ENCODE measurements at places on chromosomes 11 and 22.

- DNase-seq, result no peak
Measured at GRCh38 chr11:112318661-112319060, 58.0 kb upstream of the PLET1 start.

- peak; percentile 16 for DNase-seq
Measured at GRCh38 chr11:117230999-117231841, 653 bp downstream of the PCSK7 start.

- no peak for DNase-seq
Measured at GRCh38 chr22:39437791-39438704, 18.8 kb upstream of the MGAT3 start.

- DNase-seq, result no peak
Measured at GRCh38 chr11:6397636-6398035, 7.4 kb downstream of the SMPD1 start.

GRCh38 chr11:19827399-19828135 lies 114.9 kb downstream of the NAV2 start:
- DNase-seq, result no peak

DNA sequence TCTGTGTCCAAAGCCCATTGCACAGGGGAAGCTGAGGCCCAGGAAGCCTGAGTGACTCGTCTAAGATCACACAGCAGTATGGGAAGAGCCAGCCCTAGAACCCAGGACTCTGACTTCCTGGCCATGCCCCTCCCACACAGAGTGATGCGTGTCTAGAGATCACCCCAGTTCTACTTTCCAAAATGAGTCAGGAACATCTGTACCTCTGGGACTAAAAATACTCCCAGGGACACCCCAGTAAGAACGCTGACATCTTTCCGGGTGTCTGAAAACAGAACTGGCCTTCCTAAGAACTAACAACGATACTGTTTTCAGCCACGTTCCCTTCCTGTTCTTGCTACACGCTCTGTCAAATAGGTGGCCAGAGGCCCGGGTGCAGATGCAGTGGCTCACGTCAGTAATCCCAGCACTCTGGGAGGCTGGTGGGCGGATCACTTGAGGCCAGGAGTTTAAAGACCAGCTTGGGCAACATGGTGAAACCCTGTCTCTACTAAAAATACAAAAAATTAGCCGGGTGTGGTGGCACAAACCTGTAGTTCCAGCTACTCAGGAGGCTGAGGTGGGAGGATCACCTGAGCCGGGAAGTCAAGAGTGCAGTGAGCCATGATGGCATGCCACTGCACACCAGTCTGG lies 21.7 kb upstream of the PDGFB start:
- DNase-seq, result no peak

GRCh38 chr11:2159536-2160413 lies 1.2 kb downstream of the INS start:
- DNase-seq, result no peak

DNA sequence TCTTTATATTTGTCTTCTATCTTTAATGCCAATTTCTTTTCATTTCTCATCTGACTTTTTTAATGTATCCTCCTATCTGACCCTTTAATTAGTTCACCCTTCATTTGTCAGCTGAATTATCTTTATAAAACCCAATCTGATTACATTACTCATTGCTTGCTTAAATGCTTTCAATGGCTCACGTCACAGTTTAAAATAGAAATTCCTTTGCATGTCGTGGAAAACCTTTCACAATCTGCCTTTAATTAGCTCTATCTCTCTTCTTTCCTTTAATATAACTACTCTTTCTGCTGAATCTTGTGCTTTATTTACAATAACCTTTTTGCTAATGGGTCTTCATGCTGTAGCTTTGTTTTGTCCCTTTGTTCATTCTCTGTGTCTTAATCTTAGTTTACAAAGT lies 125.7 kb downstream of the DYNC2H1 start:
- DNase-seq, result no peak

DNA sequence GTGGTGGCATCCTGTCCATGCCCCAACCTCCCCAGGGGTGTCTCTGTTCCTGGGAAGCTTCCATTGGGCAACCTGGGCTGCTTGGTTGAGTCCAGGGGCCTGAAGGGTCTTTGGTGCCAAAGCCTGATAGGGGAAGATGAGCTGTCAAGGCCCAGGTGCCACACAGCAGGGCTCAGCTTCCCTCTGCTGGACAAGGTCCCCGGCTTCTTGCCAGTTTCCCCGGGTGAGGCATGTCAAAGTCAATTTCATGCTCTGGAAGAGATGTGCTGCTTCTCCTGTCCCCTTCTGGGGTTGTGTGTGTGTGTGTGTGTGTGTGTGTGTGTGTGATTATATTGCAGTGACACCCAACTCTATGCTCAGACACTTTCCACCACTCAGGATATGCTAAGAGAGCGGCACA lies 26.9 kb downstream of the TP53I11 start:
- DNase-seq, result no peak

DNA sequence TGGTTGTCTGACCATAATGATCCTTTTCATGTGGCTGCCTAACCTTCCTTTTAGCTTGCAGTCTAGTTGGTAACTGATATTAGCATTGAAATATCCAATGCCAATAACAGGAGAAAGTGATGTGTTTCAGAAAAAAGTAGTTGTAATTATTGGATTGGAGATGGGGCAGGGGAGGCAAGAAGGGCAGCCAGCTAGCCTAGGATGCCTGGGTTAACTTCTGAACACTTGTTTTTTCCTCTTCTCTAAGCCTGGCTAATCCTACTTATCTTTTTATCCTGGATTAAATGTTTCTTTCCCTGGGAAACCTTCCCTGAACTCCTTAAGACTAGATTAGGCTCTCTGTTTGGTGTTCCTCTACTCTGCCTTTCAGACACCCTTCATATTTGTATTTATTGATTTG lies 380.2 kb downstream of the TMEM135 start:
- DNase-seq, result no peak

DNA sequence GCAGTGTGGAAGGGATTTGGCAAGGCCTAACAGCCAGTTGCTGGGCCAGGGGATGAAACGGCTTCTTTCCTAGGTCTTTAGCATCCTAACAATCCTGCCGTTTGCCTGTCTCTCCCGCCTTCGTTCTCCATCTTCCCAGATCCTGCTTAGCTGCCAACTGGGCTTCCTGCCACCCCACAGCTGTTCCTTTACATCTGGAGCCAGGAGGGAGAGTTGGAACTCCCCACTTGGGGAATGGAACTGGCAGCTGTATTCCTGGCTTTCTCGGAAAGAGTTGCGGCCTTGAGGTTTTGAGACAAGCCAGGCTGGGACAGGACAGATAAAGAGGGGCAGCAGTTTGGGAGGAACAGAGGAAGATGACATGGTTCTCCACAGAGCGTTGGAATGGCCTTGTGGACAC lies 59.6 kb downstream of the ST3GAL4 start:
- DNase-seq, result no peak

- no peak for DNase-seq
Measured at GRCh38 chr22:22157348-22157725, 87.2 kb upstream of the VPREB1 start.

DNA sequence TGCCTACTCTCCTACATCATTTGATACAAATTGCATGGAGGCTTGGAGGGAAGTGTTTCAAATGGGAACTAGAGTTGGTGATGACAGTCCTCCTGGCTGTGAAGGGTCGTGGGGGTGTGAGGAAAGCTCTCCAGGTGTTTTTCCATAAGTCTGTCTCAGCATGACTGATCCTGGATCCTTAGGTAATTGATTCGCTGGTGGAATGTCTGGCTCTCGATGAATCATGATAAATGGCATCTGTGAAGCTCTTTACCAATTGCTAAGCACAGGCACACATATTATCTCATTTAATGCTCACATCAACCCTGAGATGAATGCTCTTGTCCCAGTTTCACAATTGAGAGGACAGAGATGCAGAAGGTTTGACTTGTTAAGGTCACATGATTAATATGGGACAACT lies 107.5 kb downstream of the PKNOX2 start:
- DNase-seq, result no peak

DNA sequence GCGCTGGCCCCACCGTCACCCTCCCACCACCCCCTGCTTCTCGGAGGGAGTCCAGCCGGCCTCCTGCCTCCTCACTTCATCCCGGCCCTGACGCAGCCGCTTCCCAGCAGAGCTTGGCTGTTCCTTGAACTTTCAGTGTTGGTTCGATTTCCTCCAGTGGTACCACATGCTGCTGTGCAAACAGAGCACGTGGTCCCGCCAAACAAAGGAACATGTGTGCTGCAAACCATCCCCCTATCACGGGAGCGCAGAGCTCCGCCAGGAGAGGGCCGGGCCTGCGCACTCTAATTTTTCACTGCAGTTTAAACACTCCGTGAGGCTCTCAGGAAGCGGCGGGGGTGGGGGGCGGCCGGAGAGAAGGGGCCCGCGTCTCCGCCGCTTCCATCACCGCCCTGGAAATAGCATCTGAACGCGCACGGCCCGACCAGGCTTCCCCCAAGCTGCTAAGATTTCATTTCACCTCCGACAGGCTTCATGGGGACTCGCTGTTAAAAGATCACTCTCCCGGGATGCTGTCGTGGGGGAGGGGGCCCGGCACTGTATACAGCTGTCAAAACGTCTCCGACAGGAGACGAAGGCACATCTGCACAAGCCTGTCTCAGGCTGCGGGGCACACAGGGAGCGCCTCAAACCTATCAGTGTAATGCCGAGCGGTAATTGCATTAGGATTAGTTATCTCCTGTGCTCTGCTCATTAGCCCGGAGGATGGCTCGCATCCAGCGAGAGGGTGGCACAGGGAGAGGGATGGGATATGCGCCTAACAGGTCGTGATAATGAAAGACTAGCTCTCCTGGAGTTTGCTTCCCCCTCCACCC lies 269.9 kb upstream of the SORL1-AS1 start:
- no peak for DNase-seq

- DNase-seq, result no peak
Measured at GRCh38 chr11:69409812-69410645, 71.4 kb upstream of the LINC01488 start.

DNA sequence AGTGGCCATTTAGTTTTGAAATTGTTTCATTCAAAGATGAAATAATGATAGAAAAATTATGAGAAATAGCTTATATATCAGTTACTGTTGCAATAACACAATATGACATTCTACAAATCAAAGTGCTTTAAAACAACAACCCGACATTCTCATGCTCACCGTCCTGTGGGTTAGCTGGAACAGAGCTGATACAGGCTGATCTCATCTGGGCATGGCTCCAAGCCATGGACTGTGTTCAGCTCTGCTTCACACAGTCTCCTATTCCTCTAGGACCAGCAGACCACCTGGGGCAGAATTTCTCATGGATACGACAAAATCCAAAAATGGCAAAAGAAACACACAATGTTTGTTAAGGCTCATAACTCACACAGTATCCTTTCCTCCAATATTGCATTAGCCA lies 178.6 kb downstream of the CNTN5 start:
- DNase-seq, result no peak

DNA sequence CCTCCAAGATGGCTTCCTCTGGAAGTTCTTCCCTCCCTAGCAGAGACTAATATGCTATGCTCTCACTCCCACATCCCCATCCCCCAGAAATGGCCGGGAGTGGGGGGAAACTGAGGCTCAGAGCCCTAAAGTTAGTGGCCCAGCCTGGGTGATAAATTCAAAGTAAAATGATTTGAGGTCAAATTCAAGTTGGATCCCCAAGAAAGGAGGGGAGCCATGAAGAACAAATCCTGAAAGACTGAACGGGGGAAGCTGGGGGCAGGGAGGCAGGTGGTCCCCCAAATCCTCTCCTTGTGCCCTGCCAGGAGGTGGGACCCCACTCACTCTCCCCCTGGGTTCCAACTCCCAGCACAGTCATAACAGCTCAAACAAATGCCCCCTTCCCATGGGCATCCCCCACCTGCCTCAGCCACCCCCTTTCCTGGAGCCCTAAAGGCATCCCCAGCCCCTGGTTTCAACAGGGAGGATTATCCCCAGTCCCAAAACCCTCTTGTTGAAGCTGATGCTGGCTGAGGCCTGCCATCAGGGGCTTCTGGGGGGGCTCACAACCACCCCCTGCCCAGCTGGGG lies 1.1 kb downstream of the CBX6 start:
- no peak for DNase-seq

GRCh38 chr11:108897071-108897481 lies 232.2 kb downstream of the DDX10 start:
- peak; percentile 49 for DNase-seq

- DNase-seq, result no peak
Measured at GRCh38 chr22:46462726-46463371, 74.6 kb downstream of the CELSR1 start.

DNA sequence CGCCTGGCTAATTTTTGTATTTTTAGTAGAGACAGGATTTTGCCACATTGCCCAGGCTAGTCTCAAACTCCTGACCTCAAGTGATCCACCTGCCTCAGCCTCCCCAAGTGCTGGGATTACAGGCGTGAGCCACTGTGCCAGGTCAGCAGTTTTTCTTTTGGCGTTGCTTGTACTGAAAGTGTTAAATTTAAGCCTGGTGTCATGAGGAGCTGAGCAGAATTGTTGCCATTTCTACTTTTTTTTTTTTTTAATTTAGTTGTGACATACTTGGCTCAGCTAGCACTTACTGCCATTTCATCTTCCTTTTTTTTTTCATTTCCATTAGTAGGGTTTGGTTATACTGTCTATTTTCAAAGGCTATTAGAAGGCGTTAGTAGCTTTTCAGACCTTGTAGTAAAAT lies 10.7 kb downstream of the TAB1 start:
- no peak for DNase-seq

- DNase-seq, result no peak
Measured at GRCh38 chr22:17348464-17349103, 20.7 kb upstream of the CECR2 start.

GRCh38 chr22:23877566-23877965 lies 16.6 kb upstream of the MIF start:
- no peak for DNase-seq

DNA sequence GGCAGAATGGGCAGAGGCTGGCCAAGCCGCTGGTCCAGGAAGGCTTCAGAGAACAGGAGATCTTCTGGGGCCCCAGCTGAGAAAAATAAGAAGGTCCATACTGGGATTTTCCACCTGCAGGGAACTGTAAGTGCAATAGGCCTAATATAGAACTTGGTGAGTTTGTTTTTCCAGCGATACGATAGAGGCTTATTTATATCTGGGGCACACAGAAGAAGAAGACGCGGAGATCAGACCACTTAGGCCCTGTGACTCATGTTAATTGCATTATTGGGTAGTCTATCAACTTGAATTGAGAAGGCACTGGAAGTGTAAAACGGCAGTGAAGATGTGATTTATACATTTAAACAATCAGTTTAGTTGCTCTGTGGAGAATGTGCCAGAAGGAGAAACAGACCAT lies 7.7 kb upstream of the SRSF8 start:
- DNase-seq, result no peak

DNA sequence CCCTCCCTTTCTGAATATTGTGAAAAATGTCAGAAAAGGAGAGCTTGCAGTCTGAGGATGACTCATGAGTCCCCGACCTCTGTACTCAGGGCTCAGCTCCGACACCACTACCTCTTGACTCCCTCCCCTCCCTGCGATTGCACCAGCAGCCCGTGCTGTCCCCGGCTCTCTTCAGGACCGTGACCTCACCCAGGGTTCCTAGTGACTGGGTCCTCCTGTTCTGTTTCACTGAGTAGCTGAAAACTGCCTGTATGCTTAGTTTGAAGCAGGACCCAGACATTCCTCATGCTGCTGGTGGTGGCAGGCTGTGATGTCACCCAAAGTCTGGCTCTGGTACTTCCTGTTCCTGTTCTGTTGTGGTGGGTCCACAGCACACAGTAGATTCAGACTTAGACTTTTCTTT lies 11.7 kb downstream of the PHRF1 start:
- no peak for DNase-seq

- DNase-seq, result no peak
Measured at GRCh38 chr11:11876458-11876857, 34.7 kb downstream of the USP47 start.
